Aorta (tissue), 5 donors: ENCODE measurements at places on chromosomes 11 and 22. TPM values are rescaled to one million over a fixed set of nuclear protein-coding genes. Genes with fewer than 3 reads are reported as not detected.

The STIM1 gene
- total RNA-seq: 69.5 TPM

The CASP4 gene
- total RNA-seq: 55.5 TPM

GRCh38 chr11:46391578-46392420, at the start of gene CHRM4:
Gene CHRM4 (minus strand): TSS chr11:46391776. CDS start chr11:46386557, 5,219 bp downstream.
- no peak for DNase-seq
- no peak within 1 kb of the TSS for H3K4me3 ChIP-seq
- no peaks in the 10 kb centered on the region for H3K27me3 ChIP-seq
- no peaks in the 10 kb centered on the region for H3K36me3 ChIP-seq
- H3K4me1 ChIP-seq: no peaks in the 10 kb centered on the region

- no peak overlapping the region for H3K4me3 ChIP-seq
- no peak overlapping the region for H3K27ac ChIP-seq
- H3K36me3 ChIP-seq: no peaks in the 10 kb centered on the region
- H3K27me3 ChIP-seq: no peaks in the 10 kb centered on the region
- no peaks in the 10 kb centered on the region for H3K4me1 ChIP-seq
Measured at GRCh38 chr11:122697636-122698167, 42.2 kb downstream of the UBASH3B start.

- H3K4me3 ChIP-seq: no peak overlapping the region
- no peak for DNase-seq
- no peaks in the 10 kb centered on the region for H3K4me1 ChIP-seq
- no peaks in the 10 kb centered on the region for H3K36me3 ChIP-seq
Measured at GRCh38 chr11:82183346-82183745, 550.3 kb downstream of the FAM181B start.

GRCh38 chr22:25492162-25492561, 72.3 kb upstream of the GRK3 start:
- H3K4me1 ChIP-seq: no peaks in the 10 kb centered on the region
- H3K36me3 ChIP-seq: no peaks in the 10 kb centered on the region
- H3K27ac ChIP-seq: no peak overlapping the region
- no peak for DNase-seq

GRCh38 chr11:92790366-92790765, 179.1 kb upstream of the MTNR1B start:
- no peak overlapping the region for H3K4me3 ChIP-seq
- no peaks in the 10 kb centered on the region for H3K27me3 ChIP-seq
- DNase-seq: no peak
- H3K4me1 ChIP-seq: no peaks in the 10 kb centered on the region
- peaks cover 3% of the 10 kb centered on the region for H3K36me3 ChIP-seq
